ENCODE measurements at places on chromosomes 2 and 18.
A peak's percentile ranks its signal among the peaks of the same experiment; 100 is the strongest.

GRCh38 chr2:191270306-191271161 lies 25.3 kb downstream of the MYO1B start:
- DNase-seq = no peak

DNA sequence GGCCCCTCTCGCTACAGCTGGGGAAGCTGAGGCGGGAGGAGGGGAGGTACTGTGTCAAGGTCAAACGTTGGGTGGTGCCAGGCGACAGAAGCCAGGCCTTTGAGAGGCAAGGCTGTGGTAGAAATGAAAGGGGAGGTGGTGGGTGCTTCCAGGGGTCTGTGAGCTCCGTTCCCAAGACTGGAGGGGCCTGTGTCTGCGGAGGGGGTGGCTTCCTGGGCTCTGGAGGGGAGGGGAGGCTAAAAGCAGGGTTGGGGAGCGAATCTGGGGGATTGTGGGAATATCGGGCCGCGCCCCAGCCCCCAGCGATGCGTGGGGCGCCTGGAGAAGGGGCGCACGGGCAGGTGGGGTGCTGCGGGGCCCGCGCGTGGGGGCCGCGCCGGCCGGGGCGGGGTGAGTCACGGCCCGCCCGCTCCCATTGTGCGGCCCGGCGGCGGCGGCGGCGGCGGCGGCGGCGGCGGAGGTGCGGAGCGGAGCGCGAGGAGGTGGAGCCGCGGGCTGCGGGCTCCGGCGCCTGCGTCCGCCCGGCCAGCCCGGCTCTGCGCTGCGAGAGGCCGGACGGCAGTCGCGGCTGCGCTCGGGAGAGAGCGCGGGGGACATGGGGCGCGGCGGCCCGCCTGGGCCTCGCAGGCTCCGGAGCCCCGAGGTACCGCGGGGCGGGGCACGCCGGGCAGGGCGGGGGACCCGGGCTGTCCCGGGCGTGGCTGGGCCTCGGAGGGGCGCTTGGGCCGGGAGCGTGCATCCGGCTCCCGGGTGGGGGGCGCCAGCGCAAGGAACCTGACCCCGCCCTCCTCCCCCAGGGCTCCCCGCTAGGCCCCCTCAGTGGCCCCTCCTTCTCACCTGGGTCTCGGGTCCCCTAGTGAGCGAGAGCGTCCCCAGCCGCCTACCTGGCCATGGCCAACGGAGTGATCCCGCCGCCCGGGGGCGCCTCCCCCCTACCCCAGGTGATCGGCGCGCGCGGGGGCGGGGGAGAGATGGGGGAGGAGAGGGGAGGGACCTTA lies at the start of gene SLC4A3:
Gene SLC4A3 (plus strand): TSS at position 528 of the 998 bp plus-strand sequence. CDS start 363 bp downstream, at position 891.
- DNase-seq = no peak

DNA sequence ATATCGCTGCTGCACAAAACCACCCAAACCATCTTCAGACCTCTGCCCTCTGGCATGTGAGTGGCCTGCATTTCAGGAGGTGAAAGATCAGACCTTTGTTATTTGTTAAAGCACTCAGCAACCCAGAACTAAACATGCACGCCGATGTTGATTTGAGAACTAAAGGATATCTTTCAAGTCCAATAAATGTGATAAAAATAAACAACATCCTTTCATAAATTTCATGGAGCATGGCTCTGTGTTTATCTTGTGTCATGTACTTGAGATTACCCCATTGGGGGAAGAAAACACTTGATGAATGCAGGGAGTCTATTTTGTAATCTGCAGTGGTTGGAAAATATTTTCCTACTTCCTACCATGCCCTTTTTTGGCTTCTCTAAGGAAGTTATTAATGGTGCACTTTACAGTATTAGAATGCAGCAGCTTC lies 70.8 kb upstream of the GATA6 start:
- DNase-seq = no peak

GRCh38 chr2:20542746-20543468 lies 96.0 kb downstream of the RHOB start:
- DNase-seq = peak; percentile 28

- DNase-seq = peak; percentile 47
Observed at GRCh38 chr2:23939987-23940717, at the start of gene UBXN2A. UBXN2A (plus strand) TSS chr2:23940463; CDS start chr2:23958315, 17,852 bp downstream.

GRCh38 chr18:41798879-41799278 lies 156.2 kb upstream of the PIK3C3 start:
- no peak for DNase-seq
